ENCODE measurements at places on chromosomes 11 and 22.

DNA sequence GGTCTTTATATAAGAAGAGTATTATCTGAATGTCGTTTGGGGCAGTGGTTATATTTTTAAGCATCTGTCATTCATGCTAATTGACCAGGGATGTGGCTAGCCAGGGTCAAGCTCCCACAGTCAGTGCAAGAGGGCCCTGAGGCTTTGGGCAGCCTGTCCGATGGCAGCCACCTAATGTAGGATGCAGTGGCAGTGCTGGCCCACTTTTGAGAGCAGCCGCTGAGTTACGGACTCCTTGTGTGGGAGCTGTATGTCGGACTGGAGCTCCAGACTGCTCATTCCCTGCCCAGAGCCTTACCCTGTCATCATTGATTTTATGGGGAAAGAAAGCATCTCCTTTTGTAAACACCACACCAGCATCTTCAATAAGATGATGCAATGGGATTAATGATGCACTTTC lies 99.5 kb downstream of the SYT9 start:
- H3K4me3 ChIP-seq: no peak overlapping the region
- H3K27me3 ChIP-seq: no peaks in the 10 kb centered on the region
- no peak overlapping the region for H3K27ac ChIP-seq
- H3K36me3 ChIP-seq: no peaks in the 10 kb centered on the region
- H3K4me1 ChIP-seq: no peaks in the 10 kb centered on the region

- no peaks in the 10 kb centered on the region for H3K4me1 ChIP-seq
- no peak overlapping the region for H3K27ac ChIP-seq
- H3K36me3 ChIP-seq: no peaks in the 10 kb centered on the region
- no peak overlapping the region for H3K4me3 ChIP-seq
- H3K27me3 ChIP-seq: no peaks in the 10 kb centered on the region
Observed at GRCh38 chr11:39443424-39444022, 2015.9 kb downstream of the LRRC4C start.

- H3K27me3 ChIP-seq: no peaks in the 10 kb centered on the region
- no peak for DNase-seq
- H3K27ac ChIP-seq: no peak overlapping the region
- no peak overlapping the region for H3K4me3 ChIP-seq
- no peaks in the 10 kb centered on the region for H3K4me1 ChIP-seq
- peaks cover 74% of the 10 kb centered on the region for H3K36me3 ChIP-seq
Observed at GRCh38 chr11:112050721-112051120, 23.1 kb downstream of the PIH1D2 start.

DNA sequence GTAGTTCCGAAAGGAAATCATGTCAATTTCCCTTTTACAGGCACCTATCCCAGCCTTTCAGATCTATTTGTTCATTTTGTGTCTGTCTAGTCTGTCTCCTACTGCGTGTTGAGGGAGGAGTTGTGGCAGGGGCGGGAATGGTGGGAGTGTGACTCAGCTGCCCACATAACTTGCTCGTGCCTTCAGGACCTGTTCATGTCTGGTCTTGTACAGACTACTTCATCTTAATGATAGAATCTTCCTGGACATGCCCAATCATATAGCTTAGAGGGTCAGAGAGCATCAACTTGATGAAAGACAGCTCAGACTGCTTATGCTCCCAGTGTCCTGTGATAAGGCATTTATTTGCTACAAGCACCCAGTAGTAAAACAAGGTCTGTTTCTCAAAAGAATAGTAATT lies 61.0 kb upstream of the BIRC3 start:
- H3K27ac ChIP-seq: no peak overlapping the region
- no peaks in the 10 kb centered on the region for H3K27me3 ChIP-seq
- no peaks in the 10 kb centered on the region for H3K4me1 ChIP-seq
- H3K4me3 ChIP-seq: no peak overlapping the region
- H3K36me3 ChIP-seq: no peaks in the 10 kb centered on the region

DNA sequence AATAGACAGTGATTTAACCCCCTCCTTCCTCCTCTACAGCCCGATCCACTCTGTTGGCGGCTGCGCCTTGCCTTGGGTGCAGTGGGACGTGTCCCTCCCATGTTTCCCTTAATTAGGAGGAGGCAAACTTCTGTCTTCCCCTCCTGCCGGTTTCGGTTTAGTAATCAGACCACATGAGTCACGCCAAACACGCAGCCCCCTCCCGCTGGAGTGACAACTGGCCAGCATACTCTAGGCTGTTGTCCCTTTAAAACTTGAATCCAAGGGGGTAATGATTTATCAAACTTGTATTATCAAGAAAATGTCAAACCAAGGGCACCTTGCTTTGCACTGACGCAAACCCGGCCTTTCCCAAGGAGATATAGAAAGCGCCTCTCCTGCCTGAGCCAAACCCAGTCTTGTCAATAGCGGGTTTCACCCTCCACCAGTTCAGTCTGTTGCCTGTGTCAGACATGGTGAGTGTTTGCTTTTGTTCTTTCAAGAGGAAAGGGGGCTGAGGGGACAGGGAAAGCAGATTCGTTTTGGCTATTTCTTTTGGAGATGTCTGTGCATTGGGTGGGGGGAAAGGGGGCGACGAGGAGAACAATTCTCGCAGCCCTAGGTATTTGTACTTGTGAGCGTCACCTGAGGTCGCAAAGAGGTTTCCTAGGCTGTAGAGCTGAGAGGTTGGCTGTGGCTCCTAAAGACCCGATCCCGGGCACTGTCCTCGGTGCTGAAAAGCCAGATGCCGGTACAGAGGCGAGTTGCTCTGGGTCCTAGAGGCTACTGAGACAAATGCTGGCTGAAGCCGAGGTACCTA lies at the start of gene SLC6A5:
SLC6A5 (plus strand) TSS at position 388 of the 799 bp plus-strand sequence; CDS start at position 453, 65 bp downstream.
- no peak within 1 kb of the TSS for H3K4me3 ChIP-seq
- DNase-seq: no peak
- peaks cover 19% of the 10 kb centered on the region for H3K4me1 ChIP-seq
- no peaks in the 10 kb centered on the region for H3K36me3 ChIP-seq

GRCh38 chr22:17674152-17674551 lies 35.6 kb downstream of the BCL2L13 start:
- H3K36me3 ChIP-seq: peaks cover 6% of the 10 kb centered on the region
- no peak for DNase-seq
- no peaks in the 10 kb centered on the region for H3K27me3 ChIP-seq
- H3K4me3 ChIP-seq: no peak overlapping the region
- H3K27ac ChIP-seq: no peak overlapping the region
- no peaks in the 10 kb centered on the region for H3K4me1 ChIP-seq

- H3K4me1 ChIP-seq: peaks cover 44% of the 10 kb centered on the region
- no peaks in the 10 kb centered on the region for H3K27me3 ChIP-seq
- no peak for DNase-seq
Observed at GRCh38 chr22:20203552-20204201, 52.8 kb upstream of the CCDC188 start.

DNA sequence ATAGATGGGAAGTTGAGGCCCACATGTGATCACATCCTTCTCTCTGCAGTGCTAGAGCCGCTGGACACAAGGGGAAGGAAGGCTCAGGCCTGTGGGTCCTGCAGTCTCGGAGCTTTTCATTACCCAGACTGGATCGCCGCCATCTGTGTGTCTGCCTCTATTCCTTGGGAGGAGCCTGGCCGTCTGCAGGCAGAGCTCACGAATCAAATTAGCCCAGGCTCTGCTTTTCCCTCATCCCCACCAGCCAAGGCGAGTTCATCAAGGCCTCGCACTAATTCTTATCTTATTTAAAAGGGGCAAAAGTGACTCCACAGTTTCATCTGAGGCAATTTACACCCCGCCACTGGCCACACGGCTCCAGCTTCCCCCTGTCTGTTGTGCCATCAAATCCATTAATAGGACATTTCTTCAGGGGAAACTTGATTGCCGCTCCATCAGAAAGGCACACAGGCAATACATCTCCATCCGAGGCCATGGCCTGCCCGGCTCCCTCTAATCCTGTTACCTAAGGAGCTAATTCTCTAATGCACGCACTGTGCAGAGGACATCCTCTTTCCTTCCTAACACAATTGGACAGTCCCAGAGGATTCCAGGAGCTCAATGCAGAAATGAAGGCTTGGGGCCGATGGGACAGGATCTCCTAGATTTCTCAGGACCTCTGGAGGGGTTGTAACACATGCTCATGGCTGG lies 3.3 kb upstream of the HTR3A start:
- peaks cover 10% of the 10 kb centered on the region for H3K4me1 ChIP-seq
- no peak overlapping the region for H3K4me3 ChIP-seq
- no peak for DNase-seq
- no peaks in the 10 kb centered on the region for H3K36me3 ChIP-seq

DNA sequence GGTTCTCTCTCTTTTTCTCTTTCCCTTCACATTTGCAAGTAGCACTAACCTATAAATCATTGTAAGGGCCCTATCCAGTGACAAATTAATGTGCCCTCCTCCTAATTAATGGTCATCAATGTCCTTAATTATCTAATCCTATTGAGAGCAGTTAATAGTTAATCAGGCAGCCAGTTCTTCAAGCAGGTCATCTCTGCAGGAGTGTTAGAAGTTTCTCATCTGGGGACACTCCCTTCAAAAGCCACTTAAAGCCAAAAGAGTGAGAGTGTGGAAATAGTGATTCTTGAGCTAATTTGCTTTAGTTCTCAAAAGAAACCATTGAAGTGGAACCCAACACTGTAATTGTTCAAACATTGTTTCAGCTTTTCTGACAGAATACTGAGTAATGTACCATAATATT lies 141.6 kb downstream of the ELP4 start:
- H3K27me3 ChIP-seq: no peaks in the 10 kb centered on the region
- no peak overlapping the region for H3K4me3 ChIP-seq
- H3K36me3 ChIP-seq: no peaks in the 10 kb centered on the region
- no peak for DNase-seq
- H3K4me1 ChIP-seq: no peaks in the 10 kb centered on the region
- H3K27ac ChIP-seq: no peak overlapping the region

DNA sequence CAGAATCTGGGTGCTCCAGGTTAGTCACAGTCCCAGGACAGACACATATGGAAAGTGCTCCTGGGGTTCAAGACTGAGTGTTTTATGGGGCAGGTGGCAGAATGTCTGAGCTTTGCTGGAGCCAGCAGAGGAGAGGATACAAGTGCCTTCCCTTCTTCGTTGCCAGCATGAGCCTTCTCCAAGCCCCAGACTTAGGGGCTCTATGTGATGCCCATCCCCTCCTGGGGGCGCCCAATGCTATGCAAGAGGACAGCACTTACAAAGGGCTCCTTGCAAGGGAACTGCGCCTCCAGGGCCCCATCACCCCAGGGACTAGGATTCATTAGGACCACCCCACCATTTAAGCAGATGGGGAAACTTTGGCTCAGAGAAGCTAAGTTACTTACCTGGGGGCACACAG lies 581.9 kb downstream of the BUD13 start:
- no peak overlapping the region for H3K27ac ChIP-seq
- no peaks in the 10 kb centered on the region for H3K27me3 ChIP-seq
- no peaks in the 10 kb centered on the region for H3K4me1 ChIP-seq

- no peaks in the 10 kb centered on the region for H3K36me3 ChIP-seq
- no peak overlapping the region for H3K4me3 ChIP-seq
- no peak for DNase-seq
- no peaks in the 10 kb centered on the region for H3K4me1 ChIP-seq
Observed at GRCh38 chr11:80778432-80778831, 1337.6 kb upstream of the TENM4 start.

- no peaks in the 10 kb centered on the region for H3K4me1 ChIP-seq
- H3K36me3 ChIP-seq: no peaks in the 10 kb centered on the region
- peak overlapping the region; percentile 58 for H3K27ac ChIP-seq
- H3K27me3 ChIP-seq: no peaks in the 10 kb centered on the region
- DNase-seq: no peak
Observed at GRCh38 chr11:82790723-82791484, 57.2 kb upstream of the FAM181B start.

DNA sequence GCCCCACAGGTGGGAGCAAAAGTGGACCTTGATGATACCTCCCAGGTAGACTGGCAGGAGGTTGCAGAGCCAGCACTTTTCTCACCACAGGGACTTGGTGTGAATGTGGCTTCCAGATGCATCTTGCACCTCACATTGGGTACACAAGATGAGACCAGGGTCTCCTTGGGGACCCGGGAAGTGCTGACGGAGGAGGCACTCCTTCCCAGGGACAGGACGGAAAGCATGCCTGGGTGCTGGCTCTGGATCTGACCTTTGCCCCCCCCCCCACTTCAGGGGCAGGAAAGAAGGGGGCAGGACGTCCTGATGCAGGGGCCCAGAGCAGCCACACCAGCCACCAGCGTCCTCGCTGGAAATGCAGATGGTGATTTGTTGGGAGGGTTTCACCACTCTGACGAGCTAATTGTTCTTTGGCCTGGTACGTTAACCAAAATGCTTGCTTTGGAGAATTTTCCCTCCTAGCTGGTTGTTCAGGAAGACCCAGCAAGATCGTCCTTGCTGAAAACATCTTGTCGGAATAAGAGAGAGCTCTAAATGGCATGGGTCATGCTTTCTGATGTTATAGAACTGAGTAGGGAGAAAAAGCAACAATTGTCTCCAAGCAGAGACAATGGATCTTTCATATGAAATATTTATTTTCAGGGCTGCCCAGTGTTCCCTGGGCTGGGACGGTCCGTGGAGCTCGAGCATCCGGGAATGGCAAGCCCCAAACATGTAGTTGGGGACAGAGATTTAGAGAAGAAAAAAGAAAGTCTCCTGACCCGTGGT lies 74.4 kb upstream of the PPARA start:
- DNase-seq: no peak
- H3K4me3 ChIP-seq: peak overlapping the region; percentile 86
- H3K27ac ChIP-seq: peak overlapping the region; percentile 97
- H3K4me1 ChIP-seq: no peaks in the 10 kb centered on the region

DNA sequence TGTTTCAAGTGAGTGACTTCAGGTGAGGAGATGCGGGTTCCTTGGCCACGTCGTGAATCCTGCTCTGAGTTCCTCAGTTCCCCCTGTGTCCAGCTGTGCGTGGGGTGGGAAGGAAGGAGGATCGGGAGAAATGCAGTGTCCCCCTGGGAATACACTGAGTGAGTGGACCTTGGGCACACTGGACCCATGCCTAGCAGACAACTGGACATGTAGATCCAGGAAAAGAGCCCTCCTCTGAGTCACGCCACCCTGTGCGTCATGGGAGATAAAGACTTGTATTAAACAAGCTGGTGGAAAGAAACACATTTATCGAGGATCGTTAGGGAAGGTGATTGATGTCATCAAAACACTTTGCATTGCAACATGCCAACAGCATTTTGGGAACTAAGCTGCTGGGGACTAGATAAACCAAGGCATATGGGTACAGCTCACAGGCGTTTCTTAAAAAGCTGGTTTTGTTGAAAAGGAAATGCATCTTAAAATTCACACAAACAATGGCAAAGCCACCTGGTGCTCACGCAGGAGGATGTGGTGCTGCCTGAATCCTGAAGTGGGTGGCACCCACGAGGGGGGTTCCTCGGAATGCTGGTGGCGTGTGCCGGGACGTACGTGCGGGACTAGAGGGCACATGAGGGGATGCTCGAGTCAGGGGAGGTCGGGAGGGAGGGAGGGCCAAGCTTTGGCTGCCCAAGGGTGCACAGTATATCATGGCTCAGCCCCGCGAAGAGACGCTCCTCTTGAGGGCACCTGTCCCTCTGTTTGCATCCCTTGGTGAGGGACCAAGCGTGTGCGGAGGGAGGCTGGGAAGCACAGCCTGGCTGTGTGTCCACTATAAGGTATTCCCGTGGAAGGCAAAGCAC lies 303.5 kb downstream of the TBC1D22A start:
- DNase-seq: no peak
- no peaks in the 10 kb centered on the region for H3K4me1 ChIP-seq

Measured in right atrium auricular region (tissue), 2 donors.